NCI-H1092 treated with DMSO at 0.1 percent for 48 hours (cell line): ENCODE measurements at places on chromosomes 5 and 9.

DNA sequence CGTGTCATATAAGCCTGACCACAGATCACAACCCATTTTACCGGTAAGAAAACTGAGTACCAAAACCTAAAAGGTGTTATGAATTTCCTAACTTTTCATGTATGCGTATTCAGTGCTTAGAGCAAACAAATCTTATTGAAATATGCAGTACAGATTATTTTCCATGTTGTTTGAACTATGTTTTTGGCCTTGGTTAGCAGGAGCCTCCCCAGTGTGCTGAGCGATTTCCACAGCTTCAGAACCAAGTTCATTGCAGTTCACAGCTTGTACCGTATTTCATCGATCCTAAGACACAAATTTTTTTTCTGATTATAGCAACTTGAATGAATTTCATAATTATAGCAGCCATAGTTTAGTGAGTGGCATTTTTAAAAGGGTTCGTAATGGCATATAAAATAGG, 13.7 kb downstream of the ADAMTSL1 start:
- no peak for DNase-seq

DNA sequence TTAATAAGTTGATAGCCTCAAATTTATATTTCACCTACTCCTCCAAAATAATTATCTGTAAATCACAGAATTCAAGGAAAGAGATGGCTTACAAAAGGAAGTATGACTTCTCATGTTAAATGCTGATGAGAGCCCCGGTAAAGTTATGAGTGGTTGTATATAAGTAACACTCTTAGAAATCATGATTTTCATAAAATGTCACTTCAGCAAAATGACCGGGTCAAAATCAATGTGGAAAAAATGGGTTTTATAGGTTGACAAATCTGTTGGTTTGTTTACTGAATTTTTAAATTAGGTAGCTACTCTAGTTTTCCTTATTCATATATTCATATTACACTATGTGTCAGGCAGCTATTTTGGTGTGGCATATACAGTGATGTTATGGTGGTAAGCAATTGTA, 1131.0 kb downstream of the TAF11L14 start:
- no peak for DNase-seq

- DNase-seq: no peak
Observed at GRCh38 chr5:151574444-151574996, 16.6 kb downstream of the FAT2 start.

DNA sequence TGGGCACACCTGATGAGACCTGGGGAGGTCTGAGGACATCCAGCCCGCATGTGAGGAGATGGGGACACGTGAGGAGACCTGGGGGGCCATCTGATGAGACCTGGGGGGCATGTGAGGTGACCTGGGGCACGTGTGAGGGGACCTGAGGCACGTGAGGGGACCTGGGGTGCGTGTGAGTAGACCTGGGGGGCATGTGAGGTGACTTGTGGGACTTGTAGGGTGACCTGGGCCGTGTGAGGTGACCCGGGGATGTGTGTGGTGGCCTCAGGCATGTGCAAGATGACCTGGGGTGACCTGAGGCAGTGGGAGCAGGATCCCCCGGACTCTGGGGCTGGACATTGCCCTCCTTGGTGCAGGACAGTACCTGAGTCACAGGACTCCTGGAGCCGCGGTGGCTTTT, 30.6 kb downstream of the PNPLA7 start:
- no peak for DNase-seq

DNA sequence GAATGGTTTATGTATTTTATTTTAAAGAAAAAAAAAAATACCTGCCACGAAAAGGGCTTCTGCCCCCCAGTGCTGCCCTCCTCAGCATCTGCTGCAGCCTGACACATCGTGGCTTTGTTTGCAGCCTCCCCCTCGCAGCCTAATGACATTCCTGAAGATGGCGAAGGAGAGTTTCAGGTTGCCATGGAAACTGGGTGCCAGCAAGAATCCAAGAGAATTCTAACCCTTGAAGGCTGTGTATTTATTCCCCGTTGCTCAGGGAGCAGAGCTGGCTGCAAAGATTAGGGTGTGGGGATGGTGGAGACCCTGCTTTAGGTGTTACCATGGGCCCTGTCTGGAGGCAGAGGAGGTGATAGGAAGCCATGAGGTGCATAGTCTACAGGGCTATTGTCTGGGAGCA, 126.6 kb downstream of the NSG2 start:
- DNase-seq: no peak

DNA sequence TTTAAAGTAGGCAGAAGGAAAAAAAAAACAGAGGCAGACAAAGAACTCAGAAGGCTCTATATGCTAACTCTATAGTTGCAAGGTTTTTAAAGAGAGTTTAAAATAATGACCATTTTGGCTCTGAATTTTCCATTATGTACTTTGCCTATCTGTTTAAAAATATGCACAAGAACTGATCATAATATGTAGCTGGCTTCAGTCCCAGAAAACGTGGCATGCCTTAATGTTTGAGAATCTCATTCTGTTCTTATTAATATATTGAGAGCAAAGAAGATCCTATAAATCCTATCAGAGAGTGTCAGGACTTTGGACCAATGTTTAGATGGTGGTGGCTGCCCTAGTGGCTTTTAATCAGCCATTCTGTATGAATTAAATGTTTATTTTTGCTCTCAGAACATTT, 121.5 kb downstream of the JMY start:
- no peak for DNase-seq

DNA sequence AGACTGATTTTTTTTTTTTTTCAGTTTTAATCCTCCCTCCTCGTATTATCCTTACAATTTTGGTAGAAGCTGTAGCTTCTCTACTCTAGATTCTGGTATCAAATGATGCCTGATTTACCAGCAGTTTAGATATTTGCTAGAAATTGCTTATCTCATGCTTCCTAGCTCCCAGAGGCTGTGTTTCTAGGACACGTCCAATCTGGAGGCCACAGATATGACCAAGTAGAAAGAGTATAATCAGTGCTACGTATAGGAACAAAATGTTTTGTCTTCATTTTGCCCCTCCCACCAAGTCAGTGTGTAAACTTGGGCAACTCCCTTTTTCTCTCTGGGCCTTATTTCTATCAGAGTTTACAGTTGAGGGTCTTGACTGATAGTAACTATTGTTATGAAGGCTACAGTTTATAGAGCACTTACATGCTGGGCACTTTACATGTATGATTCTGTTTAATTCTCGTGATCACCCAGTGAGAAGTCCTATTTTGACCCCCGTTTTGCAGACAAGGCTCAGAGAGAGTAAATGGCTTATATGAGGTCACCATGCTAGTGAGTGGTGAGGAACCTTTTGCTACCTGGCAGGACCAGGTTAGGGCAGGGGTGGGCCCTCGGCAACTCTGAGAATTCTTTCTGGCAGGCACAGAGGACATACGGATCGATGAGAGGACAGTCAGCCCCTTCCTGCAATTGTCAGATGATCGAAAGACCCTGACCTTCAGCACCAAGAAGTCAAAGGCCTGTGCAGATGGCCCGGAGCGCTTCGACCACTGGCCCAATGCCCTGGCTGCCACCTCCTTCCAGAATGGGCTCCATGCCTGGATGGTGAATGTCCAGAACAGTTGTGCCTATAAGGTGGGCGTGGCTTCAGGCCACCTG, 7.6 kb downstream of the HDHD3 start:
- DNase-seq: no peak

GRCh38 chr9:97600531-97601227, 32.5 kb downstream of the TSTD2 start:
- DNase-seq: no peak

DNA sequence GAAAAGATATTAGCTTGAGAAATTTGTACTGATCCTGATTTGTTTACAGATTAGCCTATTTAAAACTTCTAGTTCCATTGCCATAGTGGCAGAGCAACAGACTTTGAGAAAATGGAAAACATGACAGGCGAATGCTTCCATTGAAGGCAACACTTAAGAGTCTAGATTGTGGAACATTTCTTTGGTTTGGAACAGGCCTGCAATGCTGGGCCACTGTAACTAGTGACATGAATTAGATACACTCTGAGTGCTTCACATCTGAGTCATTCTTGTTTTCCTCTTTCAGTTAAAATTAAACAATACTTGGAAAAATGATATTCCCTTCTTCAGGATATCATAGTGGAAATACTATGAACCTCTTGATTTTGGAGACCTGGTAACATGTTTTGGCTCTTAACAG, 453.6 kb upstream of the TUSC1 start:
- no peak for DNase-seq

DNA sequence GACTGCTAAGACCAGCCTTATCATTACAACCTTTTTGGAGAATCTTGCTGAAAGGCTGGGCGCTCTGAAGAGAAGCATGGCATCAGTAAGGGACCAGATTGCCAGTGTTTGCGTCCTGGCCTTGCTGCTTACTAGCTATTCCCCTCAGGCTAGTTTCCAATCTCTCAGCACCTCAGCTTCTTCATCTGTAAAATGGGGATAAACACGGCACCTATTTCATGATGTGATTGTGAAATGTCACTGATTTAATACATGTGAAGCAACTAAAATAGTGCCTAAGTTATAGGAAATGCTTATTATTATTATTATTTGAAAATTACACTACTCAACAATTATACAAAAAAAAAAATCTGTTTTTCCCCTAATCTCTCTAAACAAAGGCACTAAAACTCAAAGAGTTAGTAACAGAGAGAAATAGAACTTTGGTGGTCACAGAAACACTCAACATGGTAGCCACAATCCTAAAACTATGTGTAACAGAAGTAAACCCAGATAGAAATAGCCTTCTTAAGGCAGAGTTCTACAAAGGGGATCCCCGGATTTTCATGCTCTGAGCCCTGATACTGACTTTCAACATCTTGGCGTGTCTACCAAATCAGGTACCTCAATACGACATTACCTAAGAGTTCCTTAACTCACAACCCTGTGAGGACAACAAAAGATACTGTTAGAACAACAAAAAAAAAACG, 62.0 kb downstream of the ENC1 start:
- DNase-seq: no peak

- no peak for DNase-seq
Observed at GRCh38 chr5:26237489-26237888, 800.9 kb downstream of the CDH9 start.

DNA sequence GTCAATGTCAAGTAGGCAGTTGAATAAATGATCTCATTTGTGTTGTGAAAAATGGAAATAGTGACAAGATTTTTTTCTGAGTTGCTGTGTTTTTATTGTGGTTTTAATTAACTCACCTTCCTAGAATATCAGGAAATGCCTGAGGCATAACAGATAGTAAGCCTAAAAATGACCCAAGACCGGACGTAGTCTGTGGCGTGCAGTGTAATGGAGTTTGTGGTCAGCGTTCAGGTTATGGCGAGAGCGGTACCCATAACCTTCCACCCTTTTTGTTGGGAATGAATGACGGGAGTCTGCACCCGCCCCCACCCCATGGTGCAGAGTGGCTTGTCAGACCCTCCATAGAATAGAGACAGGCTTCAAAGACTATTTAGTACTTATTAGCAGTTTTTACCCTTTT, 119.3 kb downstream of the GALNT10 start:
- no peak for DNase-seq

GRCh38 chr5:35246411-35246810, 16.1 kb upstream of the PRLR start:
- peak; percentile 12 for DNase-seq

DNA sequence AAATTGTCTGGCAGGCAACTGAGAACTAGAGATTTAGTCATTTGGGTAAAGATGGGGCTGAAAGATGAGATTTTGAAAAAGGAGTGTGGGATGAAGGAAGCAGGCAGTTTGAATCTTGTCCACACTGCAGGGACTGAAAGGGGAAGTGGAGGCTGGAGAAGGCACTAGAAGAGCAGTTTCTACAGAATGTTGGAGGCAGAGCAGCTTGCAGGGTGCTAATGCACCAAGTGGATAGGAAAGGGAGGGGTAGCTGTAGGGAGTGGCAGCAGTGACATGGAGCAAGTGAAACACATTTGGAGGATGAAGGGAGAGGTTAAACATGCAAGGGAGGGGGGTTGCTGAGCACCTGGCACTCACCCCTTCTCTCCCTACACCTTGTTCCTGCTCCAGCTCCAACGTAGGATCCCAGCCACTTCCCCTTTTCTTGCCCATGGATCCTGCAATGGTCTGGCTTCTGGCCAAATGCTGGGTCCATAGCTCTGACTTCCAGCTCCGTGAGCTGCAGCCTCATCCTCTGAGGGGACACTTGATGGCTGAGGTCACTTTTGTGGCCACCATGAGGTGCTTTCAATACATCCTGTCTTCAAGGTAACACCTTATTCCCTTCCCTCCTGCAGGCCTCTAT, 30.0 kb upstream of the FGD3 start:
- DNase-seq: no peak

DNA sequence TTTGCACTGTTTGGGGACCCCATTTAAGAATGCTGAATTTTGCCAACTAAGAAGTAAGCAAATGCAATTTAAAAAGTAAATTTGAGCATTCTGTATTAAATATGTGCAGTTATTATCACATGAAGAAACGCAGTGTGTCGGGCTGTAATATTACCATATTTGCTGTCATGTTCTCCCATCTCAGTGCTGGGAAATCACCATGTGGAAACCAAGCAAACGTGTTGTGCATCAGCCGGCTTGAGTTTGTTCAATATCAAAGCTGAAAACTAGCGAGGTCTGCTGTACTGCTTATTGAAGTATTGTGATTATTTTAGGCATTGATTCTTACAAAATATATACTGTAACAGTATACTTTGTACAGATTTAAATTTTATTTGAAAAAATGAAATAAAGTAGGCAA, 2.6 kb downstream of the IGIP start:
- DNase-seq: no peak

DNA sequence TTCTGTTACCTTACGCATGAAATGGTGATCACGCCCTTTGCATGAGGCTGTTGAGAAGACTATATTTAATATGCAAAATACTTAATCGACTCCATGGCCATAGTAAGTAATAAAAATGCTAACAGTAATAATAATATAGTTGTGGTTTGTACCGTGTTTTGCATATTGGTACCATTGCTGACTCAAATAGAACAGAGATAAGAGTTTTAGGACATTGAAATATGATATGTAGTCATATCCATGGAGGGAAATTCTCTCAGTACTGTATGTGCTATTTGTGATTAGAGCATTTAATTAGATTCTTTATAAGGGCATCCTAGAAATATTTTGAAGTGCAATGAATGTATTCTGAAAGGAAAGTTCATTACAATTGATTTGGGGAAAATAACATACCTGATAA, 41.9 kb downstream of the CFAP90 start:
- no peak for DNase-seq

DNA sequence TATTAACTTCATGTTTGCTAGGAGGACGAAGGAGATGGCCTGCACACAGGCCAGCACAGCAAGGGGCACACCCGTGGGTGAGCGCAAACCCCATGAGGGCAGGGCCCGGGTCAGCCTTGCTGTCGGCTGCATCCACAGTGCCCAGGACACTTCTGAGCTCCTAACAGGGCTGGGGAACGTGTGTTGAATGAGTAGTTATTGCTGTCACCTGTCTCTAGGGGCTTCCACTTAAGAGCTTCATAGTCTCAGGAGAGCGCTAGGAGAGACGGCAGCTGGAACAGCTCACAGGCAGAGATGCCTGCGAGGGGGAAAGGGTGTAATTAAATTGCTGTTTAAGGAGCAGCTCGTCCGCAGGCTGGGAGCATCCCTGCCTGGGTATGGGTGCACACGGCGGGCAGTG, 91.4 kb upstream of the NEURL1B start:
- peak; percentile 11 for DNase-seq

- no peak for DNase-seq
Observed at GRCh38 chr5:180499684-180500083, 5.5 kb downstream of the CNOT6 start.

GRCh38 chr5:154243736-154244135, 53.2 kb downstream of the GALNT10 start:
- no peak for DNase-seq

- DNase-seq: no peak
Observed at GRCh38 chr5:168766426-168766700, 187.2 kb upstream of the PANK3 start.

GRCh38 chr5:108361771-108362170, 20.1 kb downstream of the FBXL17 start:
- no peak for DNase-seq

- no peak for DNase-seq
Observed at GRCh38 chr5:11166923-11167322, 405.9 kb upstream of the DAP start.
